ENCODE measurements at places on chromosomes 2 and 18. TPM values are rescaled to one million over a fixed set of nuclear protein-coding genes. Genes with fewer than 3 reads are reported as not detected.

Gene LYG1
- 0.37 TPM for total RNA-seq

DNA sequence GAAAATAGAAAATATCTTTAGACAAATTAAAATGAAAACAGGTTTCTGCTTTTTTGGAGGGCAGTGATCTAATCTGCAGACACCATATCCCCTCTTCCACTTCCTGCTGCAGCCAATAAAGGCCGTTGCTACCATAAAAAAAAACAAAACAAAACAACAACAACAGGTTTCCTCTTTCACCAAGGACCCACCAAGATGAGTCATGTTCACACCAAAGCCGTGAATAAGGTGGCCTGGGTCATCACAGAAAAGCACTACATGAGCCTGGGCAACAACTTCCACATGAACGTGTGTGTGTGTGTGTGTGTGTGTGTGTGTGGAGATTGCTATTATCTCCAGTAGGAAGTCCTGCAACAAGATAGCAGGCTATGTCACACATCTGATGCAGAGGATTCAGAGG is 24.8 kb upstream of the TFCP2L1 start:
- no peak for DNase-seq
- H3K4me1 ChIP-seq, result no peaks in the 10 kb centered on the region
- no peak overlapping the region for H3K27ac ChIP-seq
- no peaks in the 10 kb centered on the region for H3K36me3 ChIP-seq

GRCh38 chr18:77321823-77322805 is 72.5 kb downstream of the GALR1 start:
- DNase-seq, result no peak
- no peak overlapping the region for H3K4me3 ChIP-seq
- H3K4me1 ChIP-seq, result peaks cover 3% of the 10 kb centered on the region
- no peaks in the 10 kb centered on the region for H3K36me3 ChIP-seq
- H3K27me3 ChIP-seq, result no peaks in the 10 kb centered on the region

- H3K4me3 ChIP-seq, result no peak overlapping the region
- DNase-seq, result peak; percentile 32
- no peaks in the 10 kb centered on the region for H3K36me3 ChIP-seq
- H3K4me1 ChIP-seq, result peaks cover 33% of the 10 kb centered on the region
- H3K27me3 ChIP-seq, result no peaks in the 10 kb centered on the region
- no peak overlapping the region for H3K27ac ChIP-seq
Measured at GRCh38 chr2:226215902-226216503, 583.6 kb downstream of the IRS1 start.

DNA sequence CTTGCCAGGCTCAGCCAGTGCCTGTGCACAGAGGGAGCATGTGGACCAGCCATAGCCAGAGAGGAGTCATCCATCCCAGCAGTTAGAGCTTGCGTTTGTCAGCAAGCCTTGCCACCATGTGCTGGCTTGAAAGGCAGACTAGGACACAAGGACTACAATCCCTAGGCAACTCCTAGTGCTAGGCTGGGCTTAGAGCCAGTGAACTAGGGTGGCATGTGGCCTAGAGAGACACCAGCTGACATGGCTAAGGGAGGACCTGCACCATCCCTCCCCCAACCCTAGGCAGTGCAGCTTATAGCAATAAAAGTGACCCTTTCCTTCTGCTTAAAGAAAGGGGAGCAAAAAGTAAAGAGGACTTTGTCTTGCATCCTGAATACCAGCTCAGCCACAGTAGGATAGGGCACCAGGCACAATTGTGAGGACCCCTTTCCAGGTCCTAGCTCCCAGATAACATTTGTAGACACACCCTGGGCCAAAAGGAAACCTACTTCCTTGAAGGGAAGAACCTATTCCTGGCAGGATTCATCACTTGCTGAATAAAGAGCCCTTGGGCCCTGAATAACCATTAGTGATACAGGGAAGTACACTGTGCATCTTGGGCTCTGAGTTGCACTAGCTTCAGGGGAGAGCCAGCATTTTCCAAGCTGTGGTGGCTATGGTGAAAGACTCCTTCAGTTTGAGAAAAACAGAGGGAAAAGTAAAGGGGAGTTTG is 38.7 kb upstream of the UXS1 start:
- no peak overlapping the region for H3K27ac ChIP-seq
- no peaks in the 10 kb centered on the region for H3K27me3 ChIP-seq
- DNase-seq, result no peak
- H3K4me1 ChIP-seq, result no peaks in the 10 kb centered on the region
- H3K4me3 ChIP-seq, result no peak overlapping the region

- H3K4me3 ChIP-seq, result no peak overlapping the region
- no peak for DNase-seq
- no peaks in the 10 kb centered on the region for H3K36me3 ChIP-seq
Measured at GRCh38 chr2:238506371-238507068, 79.8 kb downstream of the ASB1 start.

GRCh38 chr2:27839022-27839618 is 51.1 kb downstream of the RBKS start:
- no peak for DNase-seq
- H3K27me3 ChIP-seq, result no peaks in the 10 kb centered on the region
- peaks cover under 1% of the 10 kb centered on the region for H3K4me1 ChIP-seq
- no peaks in the 10 kb centered on the region for H3K36me3 ChIP-seq
- H3K4me3 ChIP-seq, result no peak overlapping the region
- no peak overlapping the region for H3K27ac ChIP-seq

GRCh38 chr2:232204457-232204931 is 174.1 kb upstream of the ALPP start:
- no peaks in the 10 kb centered on the region for H3K27me3 ChIP-seq
- H3K27ac ChIP-seq, result no peak overlapping the region
- no peaks in the 10 kb centered on the region for H3K36me3 ChIP-seq
- no peaks in the 10 kb centered on the region for H3K4me1 ChIP-seq
- H3K4me3 ChIP-seq, result no peak overlapping the region

GRCh38 chr2:43609290-43609918 is 13.6 kb upstream of the THADA start:
- peak; percentile 31 for DNase-seq
- no peak overlapping the region for H3K4me3 ChIP-seq
- H3K4me1 ChIP-seq, result no peaks in the 10 kb centered on the region

Gene CHRNG
- total RNA-seq, result not detected

- no peak overlapping the region for H3K27ac ChIP-seq
- no peaks in the 10 kb centered on the region for H3K27me3 ChIP-seq
- H3K4me1 ChIP-seq, result no peaks in the 10 kb centered on the region
- H3K36me3 ChIP-seq, result peaks cover 49% of the 10 kb centered on the region
Measured at GRCh38 chr18:58532298-58532697, 96.6 kb downstream of the ALPK2 start.

DNA sequence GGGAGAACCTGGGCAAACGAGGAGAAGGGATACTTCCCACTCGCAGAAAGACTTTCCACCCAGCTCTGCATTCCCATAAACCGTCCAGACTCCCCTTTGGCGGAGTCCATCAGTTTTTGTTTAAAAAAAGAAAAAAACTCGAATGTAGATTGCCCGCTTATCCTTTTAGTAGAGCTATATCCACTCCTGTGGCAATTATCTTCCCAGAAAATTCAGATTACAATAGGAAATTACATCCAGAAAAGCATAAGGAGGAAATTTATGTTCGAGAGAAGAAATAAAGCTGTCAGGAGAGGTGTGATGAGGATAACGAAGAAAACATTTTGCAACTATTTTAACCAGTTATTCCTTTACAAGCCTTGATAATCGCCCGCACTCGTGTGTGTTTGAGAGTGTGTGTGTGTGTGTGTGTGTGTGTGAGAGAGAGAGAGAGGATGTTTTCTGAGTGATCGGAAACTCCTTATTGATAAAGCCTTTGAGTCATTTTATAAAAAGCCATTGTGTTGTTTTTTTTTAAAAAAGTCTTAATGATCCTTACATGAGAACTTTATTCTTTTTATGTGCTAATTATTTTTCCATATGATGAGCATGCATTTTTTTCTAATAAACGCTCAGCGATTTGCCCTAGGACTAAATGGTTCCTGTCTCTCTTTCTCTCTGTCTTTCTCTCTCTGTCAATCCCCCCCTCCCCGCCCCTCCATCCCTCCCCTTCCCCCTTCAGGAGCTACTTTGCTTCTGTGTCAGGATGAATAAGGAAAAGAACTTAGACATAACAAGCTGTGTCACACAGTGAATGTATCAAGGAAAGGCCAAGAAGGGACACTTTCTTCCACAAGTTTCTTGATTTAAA is 1.1 kb upstream of the PPP3R1 start:
- no peaks in the 10 kb centered on the region for H3K27me3 ChIP-seq
- H3K27ac ChIP-seq, result peak overlapping the region; percentile 90
- DNase-seq, result no peak
- peaks cover 50% of the 10 kb centered on the region for H3K4me1 ChIP-seq
- H3K4me3 ChIP-seq, result peak overlapping the region; percentile 88

DNA sequence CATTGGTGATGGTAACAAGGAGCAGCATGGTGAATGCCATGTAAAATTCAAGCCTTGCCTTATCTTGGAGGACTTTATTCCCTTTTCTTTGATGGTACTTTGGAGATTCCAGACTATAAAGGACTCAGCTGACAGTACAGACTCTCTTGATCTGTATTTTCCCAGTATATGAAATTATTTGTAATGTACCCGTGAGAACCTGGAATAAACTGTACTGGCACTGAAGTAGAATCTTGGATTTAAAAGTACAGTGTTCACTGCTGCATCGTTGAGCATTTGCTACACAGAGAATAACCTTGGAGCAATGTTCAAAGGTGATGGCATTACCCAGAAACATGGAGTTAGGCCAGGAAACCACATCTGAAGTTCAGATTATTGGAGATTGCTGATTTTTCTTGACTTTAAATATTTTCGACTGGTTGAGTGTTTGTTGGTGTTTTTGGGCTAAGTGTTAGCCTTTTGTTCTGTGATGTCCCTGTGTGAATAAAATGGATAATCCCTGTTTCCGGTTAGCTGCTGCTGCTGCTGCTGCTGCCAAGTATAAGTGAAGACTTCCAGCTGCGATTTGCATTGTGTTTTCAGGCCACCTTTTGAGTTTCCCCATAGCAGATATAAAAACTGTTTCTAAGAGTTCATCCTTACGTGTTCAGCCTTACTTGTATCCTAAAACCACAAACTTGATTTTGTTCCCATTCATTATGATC is 122.0 kb downstream of the SPTBN1 start:
- H3K4me3 ChIP-seq, result no peak overlapping the region
- H3K36me3 ChIP-seq, result peaks cover 27% of the 10 kb centered on the region
- no peaks in the 10 kb centered on the region for H3K27me3 ChIP-seq
- DNase-seq, result no peak
- no peak overlapping the region for H3K27ac ChIP-seq

DNA sequence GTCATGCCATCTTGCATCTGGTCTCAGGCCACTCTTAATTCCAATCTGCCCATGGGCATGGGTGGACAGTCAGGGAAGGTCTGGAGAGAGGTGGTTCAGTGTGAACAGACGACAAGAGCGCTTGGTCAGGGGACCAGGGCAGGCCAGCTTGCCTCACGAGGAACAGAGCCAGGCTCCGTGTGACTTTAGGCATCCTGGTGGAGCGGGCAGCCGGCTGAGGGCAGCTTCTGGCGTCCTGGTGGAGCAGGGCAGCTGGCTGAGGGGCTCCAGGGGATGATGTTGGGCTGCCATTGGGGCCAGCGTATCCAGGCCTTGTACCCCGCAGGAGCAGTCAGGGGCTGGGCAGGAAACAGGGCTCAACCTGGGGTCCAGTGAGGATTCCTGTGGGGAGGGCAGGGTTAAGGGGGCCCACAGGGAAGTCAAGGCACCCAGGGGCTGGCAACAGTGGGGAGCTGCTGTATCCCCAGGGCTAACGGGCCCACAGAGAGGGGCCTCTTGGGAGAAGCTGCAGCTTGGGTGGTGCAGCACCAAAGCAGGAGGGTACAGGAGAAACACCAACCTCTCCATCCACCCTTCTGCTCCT is 197.9 kb upstream of the TWIST2 start:
- H3K4me1 ChIP-seq, result peaks cover 10% of the 10 kb centered on the region
- DNase-seq, result no peak
- H3K27ac ChIP-seq, result no peak overlapping the region
- H3K27me3 ChIP-seq, result no peaks in the 10 kb centered on the region

DNA sequence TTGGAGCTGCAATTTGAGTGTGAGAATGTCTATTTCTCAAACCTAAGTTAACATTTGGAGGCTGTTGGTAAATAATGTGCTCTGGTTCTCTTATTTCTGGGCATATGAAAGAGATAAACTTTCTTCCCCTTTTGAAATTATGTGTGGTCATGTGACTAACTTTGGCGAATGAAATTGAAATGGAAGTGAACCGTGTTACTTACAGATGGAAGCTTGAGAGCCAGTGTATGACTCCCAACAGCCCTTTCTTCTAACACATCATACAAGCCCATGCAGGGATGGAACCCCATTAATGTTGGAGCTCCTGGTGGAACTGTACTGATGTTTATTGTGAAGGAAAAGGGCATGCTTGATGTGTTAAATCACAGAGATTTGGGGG is 725.8 kb downstream of the TSN start:
- no peaks in the 10 kb centered on the region for H3K36me3 ChIP-seq
- H3K4me3 ChIP-seq, result no peak overlapping the region
- no peak for DNase-seq
- no peaks in the 10 kb centered on the region for H3K27me3 ChIP-seq

Gene CPSF3
- total RNA-seq, result 120 TPM

DNA sequence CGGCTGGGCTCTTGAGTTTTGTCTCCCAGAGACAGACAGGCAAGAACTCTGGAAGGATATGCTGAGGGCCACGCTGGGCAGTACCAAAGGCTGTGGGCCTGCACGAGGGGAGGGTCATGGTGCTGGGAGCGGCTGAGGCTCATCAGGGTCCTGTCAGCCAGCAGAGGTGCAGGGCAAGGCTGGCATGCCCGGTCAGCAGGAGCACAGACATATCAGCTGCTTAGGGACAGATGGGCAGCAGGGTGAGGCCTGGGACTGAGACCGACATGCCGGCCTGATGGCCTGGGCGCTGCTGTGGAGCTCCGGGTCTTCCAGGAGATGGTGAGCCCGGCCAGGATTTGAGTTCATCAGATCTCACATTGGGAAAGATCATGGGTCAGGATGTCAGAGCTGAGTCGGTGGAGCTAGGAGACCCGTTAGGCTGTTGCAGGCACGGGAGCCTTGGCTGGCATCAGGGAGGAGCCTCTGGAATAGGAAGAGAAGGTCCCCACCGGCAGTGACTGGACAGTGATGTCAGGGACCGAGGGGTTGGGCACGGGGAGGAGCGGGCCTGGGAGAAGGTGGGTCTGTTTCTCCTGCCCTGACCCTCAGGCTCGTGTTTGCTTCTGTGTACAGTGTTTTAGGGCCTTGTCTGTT is 18.8 kb downstream of the CNDP2 start:
- no peaks in the 10 kb centered on the region for H3K27me3 ChIP-seq
- H3K4me1 ChIP-seq, result no peaks in the 10 kb centered on the region
- H3K27ac ChIP-seq, result no peak overlapping the region
- no peak for DNase-seq
- peaks cover 88% of the 10 kb centered on the region for H3K36me3 ChIP-seq
